Pancreas (tissue), 10 donors: ENCODE measurements at places on chromosomes 7 and 10.

GRCh38 chr7:32602470-32602869 is 107.2 kb downstream of the AVL9 start:
- no peak for DNase-seq

- DNase-seq: peak; percentile 14
Measured at GRCh38 chr7:95509199-95509598, 23.5 kb downstream of the ASB4 start.

DNA sequence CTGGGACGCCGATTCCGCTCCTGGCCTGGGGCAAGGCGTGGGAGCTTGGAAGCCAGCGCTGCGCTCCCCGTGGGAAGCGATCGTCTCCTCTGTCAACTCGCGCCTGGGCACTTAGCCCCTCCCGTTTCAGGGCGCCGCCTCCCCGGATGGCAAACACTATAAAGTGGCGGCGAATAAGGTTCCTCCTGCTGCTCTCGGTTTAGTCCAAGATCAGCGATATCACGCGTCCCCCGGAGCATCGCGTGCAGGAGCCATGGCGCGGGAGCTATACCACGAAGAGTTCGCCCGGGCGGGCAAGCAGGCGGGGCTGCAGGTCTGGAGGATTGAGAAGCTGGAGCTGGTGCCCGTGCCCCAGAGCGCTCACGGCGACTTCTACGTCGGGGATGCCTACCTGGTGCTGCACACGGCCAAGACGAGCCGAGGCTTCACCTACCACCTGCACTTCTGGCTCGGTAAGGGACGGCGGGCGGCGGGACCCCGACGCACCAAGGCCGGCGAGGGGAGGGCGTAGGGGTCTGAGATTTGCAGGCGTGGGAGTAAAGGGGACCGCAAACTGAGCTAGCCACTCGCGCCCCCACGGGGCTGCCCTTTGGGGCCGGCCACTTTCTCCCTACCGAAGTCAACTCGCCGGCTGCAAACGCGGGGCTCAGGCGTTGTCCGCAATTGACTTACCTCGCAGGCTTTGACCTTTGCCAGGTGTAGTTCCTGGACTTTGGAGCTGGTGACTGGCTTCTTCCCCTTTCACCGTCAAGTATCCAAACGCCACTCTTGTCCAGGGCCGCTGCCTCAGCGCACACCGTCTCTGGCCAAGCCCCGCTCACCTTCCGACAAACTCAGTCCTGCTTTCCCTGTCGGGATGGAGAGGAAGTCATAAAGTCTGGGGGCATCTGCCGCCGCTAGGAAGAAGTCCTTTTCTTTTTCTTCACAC is at the start of gene SCIN:
TSS of gene SCIN (plus strand) at position 187 of the 928 bp plus-strand sequence. CDS start at position 254, 67 bp downstream.
- DNase-seq: peak; percentile 77

GRCh38 chr10:114255227-114255626 is 16.2 kb downstream of the VWA2 start:
- DNase-seq: no peak

- DNase-seq: no peak
Measured at GRCh38 chr7:91717681-91718470, 162.6 kb downstream of the MTERF1 start.

- no peak for DNase-seq
Measured at GRCh38 chr7:6279937-6280336, 7.5 kb upstream of the CYTH3 start.

- DNase-seq: no peak
Measured at GRCh38 chr7:47901542-47901941, 46.7 kb downstream of the PKD1L1 start.

DNA sequence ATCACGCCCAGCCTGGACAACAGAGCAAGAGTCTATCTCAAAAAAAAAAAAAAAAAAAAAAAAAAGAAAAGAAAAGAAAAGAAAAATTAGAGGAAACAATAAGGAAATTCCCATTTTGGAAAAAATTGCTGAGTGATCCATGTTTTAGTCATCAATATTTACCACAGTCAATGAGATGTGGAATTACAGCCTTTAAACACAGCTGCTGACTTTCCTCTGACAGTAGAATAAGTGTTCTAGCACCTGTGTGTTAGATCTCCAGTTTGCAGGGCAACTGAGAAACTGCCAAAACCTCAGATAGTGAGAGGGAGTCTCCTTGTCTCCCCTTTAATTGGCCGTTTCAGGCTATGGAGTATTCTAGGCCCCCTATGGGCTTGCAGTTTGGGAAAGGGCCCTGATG is 520.1 kb downstream of the KCNMA1 start:
- DNase-seq: no peak

GRCh38 chr10:13206091-13206490 is 28.1 kb downstream of the UCMA start:
- DNase-seq: no peak

DNA sequence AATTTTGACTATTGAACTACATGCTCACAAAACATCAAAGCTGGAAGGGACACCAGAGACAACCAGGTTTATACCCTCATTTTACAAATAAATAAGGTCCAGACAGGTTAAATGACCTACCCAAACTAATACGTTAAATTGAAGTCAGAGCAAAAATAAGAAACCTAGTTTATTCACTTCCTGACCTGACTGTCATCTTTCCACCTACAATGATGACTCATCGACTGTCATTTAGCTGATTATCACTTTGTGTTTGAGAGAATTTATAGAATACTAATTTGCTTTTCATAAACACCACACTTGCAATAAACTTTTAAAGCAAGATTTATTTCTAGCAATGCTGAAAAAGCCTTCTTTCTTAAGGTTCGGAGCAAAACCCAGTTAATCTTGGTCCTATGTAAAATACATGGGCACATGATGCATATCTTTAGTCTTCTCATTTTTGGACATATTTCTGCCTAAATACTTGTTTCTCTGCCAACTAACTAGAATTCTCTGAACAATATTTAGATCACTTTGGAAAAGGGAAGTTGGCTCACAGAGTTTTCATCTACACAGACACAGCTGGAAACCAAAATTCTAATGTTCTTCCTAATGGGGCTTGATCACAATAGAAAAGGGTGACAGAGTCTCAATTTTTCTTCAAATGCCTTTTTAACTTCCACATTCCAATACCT is 16.7 kb upstream of the LRRN3 start:
- no peak for DNase-seq
